ENCODE measurements at places on chromosomes 2 and 18.

DNA sequence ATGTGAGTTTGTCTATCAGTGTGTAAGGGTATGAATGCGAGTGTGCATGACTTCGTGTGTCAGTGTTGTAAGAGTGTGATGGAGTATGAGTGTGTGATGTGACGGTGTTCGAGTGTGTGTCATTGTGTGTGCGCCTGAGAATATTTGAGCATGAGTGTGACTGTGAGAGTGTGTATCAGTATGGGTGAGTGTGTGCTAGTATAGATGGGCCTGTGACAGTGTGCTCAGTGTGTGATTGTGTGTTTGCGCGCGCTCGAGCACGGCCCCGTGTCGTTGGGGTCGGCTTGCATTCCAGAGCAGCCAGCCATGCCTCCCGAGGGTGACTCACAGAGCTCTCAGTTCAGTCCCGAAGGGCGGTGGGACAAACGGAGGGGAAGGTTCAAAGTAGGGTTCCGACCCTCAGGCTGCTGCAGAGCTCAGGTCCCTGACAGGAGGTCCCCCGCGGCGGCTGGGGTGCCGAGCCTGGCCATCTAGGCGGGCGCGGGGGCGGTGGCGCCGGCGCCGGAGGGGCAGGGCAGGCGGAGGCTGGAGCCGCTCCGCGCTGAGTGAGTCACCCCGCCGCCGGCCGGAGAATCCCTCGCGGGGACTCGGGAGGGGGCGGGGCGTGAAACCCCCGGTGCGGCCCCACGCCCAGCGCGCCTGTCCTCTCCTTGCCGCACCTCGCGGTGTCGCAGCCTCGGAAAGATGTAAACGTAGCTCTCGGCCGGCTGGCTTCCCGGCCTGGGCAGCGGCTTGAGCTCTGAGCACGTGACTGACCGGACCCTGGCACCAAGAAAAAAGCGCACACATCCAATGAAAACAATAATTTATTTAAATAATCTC, 3.8 kb downstream of the DLX2 start:
- DNase-seq: peak; percentile 87

- no peak for DNase-seq
Measured at GRCh38 chr18:50469380-50469781, 90.5 kb upstream of the MAPK4 start.

DNA sequence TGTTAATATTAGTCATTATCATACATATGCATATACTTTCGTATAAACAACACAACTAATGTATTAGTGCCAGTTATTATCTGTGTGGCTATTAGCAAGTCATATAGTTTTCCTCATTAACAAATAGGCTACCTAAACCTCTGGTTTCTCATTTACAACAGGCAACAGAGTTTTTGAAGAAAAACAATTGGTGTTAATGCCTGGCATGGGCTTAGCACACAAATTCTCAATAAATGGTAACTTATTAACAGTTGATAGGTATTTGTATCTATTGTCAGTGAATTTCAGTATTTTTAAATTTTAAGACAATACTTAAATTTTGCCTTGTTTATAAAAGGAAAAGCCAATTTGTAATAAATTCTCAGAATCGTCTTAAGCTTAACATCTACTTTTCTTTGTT, 182.5 kb downstream of the PMAIP1 start:
- DNase-seq: no peak

DNA sequence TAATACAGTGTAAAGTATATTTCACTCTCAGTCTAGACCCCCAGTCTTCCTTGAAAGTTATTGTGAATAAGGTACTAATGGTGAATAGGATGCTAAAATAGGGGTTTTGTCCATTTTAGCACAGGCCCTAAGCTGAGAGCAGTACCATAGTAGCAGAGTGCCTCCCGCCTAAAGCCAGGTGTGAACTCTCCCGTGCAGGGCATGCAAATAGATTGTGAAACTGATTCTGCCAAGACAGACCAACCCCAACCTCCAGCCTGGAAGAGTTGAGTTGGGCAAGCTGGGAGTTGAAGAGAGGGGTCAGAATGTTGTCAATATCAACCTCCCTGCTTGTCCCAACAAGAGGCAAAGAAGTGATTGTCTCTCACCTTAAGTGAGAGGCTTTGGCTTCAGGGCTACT, 97.4 kb upstream of the CYRIA start:
- no peak for DNase-seq

DNA sequence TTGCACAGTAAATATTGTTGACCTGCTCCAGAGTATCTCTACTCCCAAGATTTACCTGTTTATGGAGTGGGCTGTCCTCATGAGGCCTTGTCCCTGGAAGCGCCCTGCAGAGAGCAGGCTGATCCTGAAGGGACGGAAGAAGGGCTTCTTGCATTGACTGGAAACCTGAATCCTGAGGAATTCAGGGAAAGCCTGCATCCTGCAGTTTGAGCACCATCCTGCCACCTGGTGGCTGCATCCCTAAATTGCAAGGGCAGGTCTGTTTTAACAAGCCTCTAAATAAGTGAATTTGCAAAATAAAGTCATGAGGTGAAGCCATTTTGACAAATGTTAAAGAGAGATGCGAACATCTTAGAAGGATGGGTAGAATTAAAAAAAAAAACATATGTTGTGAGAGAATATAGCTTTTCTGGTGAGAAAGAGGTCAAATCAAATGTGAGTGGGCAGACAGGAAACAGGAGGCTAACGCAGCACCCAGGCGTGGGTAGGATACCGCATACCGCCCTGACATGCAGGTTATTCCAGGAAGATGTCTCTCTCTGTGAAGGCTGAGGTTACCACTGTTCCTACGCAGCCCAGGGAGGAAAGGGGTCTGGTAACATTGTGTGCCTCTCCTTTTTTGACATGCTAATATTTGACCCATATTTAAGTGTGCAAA, 754.9 kb downstream of the RNF144A start:
- peak; percentile 43 for DNase-seq

- DNase-seq: no peak
Measured at GRCh38 chr2:73908689-73909652, 16.2 kb downstream of the ACTG2 start.

- DNase-seq: no peak
Measured at GRCh38 chr2:16101196-16101595, 160.8 kb downstream of the MYCN start.

- peak; percentile 98 for DNase-seq
Measured at GRCh38 chr18:59005262-59005661, 134.4 kb upstream of the SEC11C start.

- DNase-seq: no peak
Measured at GRCh38 chr2:213227458-213227857, 56.8 kb upstream of the SPAG16 start.

- DNase-seq: no peak
Measured at GRCh38 chr2:161844822-161845221, 220.6 kb downstream of the SLC4A10 start.

DNA sequence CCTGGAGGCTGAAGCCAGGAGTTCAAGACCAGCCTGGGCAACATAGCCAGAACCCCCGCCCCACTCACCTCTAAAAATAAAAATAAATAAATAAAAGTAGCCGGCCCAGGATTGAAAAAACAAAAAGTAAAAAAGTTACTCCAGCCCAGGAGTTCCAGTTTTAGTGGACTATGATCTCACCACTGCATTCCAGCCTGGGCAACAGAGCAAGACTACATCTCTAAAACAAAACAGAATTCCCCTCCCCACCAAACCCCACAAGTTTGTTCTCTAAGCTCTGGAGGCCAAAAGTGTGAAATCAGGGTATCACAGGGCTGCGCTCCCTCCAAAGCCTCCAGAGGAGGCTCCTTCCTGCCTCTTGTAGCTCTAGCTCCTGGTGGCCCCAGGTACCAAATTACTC, 1.7 kb downstream of the D2HGDH start:
- no peak for DNase-seq

DNA sequence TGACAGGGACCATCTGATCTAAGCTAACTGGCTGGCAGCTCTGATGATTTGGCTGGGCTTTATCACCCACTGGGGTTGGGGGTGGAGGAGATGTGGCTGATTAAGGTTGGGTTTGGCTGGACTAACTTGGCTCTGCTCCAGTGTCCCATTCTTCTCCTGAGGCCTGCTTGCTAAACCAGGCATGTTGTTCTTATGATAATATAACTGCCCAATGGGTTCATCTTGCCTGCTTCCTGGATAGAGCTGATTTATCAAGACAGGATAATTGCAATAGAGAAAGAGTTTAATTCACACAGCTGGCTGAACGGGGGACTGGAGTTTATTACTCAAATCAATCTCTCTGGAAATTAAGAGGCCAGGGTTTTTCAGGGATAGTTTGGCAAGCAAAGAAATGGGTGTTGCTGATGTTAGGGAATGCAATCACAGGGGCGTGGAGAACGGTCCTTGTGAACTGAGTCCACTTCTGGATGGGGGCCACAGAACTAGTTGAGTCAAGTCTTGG, 150.4 kb downstream of the PTH2R start:
- no peak for DNase-seq

- DNase-seq: no peak
Measured at GRCh38 chr2:21489080-21489479, 365.3 kb downstream of the TDRD15 start.

- DNase-seq: no peak
Measured at GRCh38 chr2:140865837-140866236, 1265.0 kb downstream of the LRP1B start.

- no peak for DNase-seq
Measured at GRCh38 chr2:38775097-38775920, 2.7 kb upstream of the GEMIN6 start.
